Tracheal epithelial cell (primary cell): ENCODE measurements at places on chromosomes 6 and 20. TPM values are rescaled to one million over a fixed set of nuclear protein-coding genes. Genes with fewer than 3 reads are reported as not detected.

The TAGAP gene
- total RNA-seq: under 0.01 TPM in 1 of 2 replicates, not detected in the other

The MOXD1 gene
- under 0.01 and 11.3 TPM in 2 replicates for total RNA-seq

The PTCRA gene
- not detected in 2 replicates for total RNA-seq

The DEFB128 gene
- total RNA-seq: not detected in 2 replicates

The CENPW gene
- total RNA-seq: 0.85 and 2.9 TPM in 2 replicates

The NHLRC1 gene
- total RNA-seq: 1.2 and 2.3 TPM in 2 replicates

The TCP11 gene
- not detected in 2 replicates for total RNA-seq

The RAET1L gene
- total RNA-seq: 2.3 and 9.4 TPM in 2 replicates

The KCNQ2 gene
- total RNA-seq: not detected in 2 replicates

The TRIM40 gene
- not detected in 2 replicates for total RNA-seq

The ADNP gene
- 22.7 and 37.9 TPM in 2 replicates for total RNA-seq

The SMLR1 gene
- total RNA-seq: not detected in 2 replicates

The GSTA3 gene
- not detected in 2 replicates for total RNA-seq

The PKHD1 gene
- total RNA-seq: under 0.01 and 2.4 TPM in 2 replicates

The RGS19 gene
- 9.2 and 27.2 TPM in 2 replicates for total RNA-seq

The SNAI1 gene
- not detected in 2 replicates for total RNA-seq

The ZNF391 gene
- total RNA-seq: 0.64 and 2.4 TPM in 2 replicates

The VWA7 gene
- 0.43 and 0.48 TPM in 2 replicates for total RNA-seq

The CCDC28A gene
- total RNA-seq: 7.7 and 8.3 TPM in 2 replicates

The FABP7 gene
- not detected in 2 replicates for total RNA-seq

The BCAS4 gene
- 11.1 and 14.9 TPM in 2 replicates for total RNA-seq

The SASH1 gene
- total RNA-seq: 2.7 and 9.4 TPM in 2 replicates

The HLA-DRB5 gene
- under 0.01 TPM in 1 of 2 replicates, not detected in the other for total RNA-seq
